ENCODE measurements at places on chromosomes 16 and 17. TPM values are rescaled to one million over a fixed set of nuclear protein-coding genes. Genes with fewer than 3 reads are reported as not detected.

Gene PTX4
- total RNA-seq = 0.34 TPM

Gene ADAP2
- total RNA-seq = 8.5 TPM

Gene ALOX15
- 1.2 TPM for total RNA-seq

Gene NEUROD2
- not detected for total RNA-seq

Gene PRSS8
- total RNA-seq = 17.0 TPM

Gene GRN
- 341 TPM for total RNA-seq

Data from ureter (tissue), 1 donor.